ENCODE measurements at places on chromosomes 16 and 17.

- DNase-seq = no peak
These were observed 5.4 kb upstream of the BBS2 start for GRCh38 chr16:56525236-56525635.

DNA sequence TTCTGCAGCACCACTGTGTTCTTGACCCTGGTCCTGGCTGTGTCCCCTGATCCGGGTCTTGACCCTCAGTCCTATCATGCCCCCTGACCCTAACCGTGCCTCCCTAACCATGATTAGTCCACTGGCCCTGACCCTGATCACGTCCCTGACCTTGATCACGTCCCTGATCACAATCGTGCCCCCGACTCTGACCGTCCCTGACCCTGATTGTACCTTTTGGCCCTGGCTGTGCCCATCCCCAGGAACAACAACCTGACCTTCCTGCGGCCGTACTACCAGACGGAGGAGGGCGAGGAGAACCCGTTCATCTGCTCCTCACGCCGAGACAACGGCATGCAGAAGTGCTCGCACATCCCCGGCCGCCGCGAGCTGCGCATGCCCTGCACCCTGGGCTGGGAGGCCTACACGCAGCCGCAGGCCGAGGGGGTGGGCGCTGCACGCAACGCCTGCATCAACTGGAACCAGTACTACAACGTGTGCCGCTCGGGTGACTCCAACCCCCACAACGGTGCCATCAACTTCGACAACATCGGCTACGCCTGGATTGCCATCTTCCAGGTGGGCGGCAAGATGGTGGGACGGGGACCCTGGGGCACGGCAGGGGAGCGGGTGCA, 24.9 kb downstream of the TPSG1 start:
- no peak for DNase-seq

DNA sequence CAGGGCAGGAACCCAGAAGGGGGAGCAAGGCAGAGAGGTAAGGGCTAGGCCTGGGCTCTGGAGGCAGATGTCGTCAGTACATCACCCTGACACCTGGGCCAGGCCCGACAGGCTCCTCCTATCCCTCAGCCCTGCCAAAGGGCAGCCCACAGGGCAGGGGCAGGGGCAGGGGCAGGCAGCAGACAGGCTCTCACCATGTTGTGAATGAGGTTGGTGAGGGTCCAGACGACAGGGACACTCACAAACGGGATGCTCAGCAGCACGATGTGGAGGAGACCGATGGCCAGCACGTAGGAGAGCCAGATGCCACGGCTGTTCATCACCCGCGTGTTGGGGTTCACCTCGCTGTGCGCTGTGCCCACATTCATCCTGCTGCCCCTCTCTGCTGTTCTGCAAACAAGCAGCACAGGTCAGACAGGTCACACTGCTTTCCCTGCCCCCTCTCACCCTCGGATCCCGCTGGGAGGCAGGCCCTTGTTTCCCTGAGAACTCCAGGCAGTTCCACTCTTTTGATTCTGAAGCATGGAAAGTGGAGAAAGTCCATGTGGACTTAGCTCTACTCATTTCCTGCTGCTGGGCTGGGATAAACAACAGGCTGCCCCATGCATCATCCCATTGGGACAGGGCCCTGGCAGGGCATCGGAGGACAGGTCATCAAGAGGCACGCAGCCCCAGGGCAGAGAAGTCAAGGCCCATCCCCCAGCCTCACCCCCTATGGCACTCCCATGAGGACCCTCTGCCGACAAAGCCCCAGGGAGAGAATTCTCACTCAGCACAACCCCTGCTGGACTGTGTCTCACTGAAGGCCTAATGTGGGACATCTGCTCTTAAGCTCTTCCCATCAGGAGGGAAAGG, 3.3 kb downstream of the ORMDL3 start:
- no peak for DNase-seq

GRCh38 chr16:54926166-54926838, 4.4 kb upstream of the IRX5 start:
- DNase-seq = no peak

GRCh38 chr16:89548344-89549006, 12.0 kb upstream of the RPL13 start:
- DNase-seq = no peak

DNA sequence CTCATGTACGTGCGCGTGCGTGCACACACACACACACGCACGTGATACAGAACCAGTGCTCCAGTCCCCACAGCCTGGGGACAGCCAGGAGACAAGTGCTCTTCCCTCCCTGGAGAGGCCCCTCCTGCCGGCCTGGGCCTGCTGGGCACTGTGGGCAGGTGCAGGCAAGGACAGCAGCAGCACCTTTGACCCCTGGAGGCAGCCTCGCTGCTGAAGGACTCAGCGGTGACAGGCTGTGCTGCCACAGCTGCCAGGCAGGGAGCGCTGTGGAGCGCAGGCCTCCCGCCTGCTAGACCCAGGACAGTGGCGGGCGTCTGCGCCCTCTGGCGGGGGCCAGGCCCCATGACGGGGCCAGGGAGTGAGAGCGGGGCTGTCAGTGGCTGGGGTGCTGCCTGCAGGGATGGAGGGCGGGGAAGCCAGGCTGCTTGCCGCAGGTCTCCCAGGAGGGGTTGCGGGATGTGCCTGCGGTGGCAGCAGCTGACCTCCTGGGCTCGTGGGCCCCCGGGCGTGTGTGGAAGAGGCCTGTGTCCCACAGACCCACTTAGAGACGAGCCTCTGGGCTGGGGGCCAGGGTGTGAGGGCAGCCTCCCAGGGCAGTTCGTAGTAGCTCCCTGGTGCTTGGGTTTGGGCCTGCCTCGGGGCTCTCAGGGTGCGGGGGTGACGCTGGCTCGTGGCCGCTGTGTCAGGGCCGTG, 63.5 kb upstream of the PVALEF start:
- peak; percentile 90 for DNase-seq

- no peak for DNase-seq
These were observed 7.4 kb downstream of the MPG start for GRCh38 chr16:85407-85782.

GRCh38 chr17:11176549-11176948, 64.5 kb upstream of the SHISA6 start:
- DNase-seq = no peak

- peak; percentile 48 for DNase-seq
These were observed 21.4 kb downstream of the ALOX15B start for GRCh38 chr17:8060274-8060673.

DNA sequence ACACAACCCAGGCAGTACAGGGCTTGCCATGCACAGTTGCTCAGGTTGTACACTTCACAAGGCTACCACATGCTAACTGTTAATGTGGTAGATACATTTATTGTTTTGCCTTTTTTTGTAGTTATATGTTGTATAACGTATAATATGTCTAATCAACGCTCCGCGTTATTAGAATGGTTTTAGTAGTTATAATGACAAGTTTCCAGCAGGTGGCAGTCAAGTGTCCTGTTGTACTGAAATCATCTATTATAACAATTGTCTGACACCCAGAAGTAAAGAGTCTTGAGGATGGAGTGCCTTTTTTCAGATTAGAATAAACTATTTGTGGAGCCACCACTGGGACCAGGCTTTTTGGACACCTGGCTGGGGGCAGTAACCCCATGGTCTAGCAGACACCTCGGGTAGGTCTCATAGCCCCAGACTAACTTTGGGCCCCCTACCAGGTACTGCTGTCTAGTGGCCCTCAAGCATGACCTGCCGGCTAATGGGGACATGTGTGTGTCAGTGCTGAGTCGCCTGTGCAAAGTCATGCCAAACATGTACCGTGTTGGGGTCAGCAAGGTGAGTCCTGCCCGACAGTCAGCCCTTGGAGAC, 32.8 kb downstream of the MYO15A start:
- DNase-seq = peak; percentile 25

- DNase-seq = no peak
These were observed 2.4 kb downstream of the MYH10 start for GRCh38 chr17:8628172-8628571.

DNA sequence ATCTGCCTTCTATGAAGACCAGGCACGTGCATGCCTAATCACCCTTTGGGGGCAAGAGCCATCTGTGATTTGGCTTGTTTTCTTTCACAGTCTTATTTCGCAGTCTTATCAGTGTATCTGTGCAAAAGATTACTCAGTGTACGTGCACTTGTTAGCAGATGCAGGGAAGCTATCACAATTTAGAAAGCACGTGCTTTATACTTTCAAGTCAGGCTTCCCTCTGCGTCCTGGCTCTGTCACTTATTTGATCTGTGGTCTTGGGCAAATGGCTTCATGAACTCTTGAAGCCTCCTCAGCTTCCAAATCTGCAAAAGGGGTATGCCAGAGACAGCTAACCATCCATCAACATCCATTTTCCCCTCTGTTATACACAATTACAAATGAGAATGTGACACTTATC, 246.4 kb downstream of the XYLT1 start:
- DNase-seq = no peak

- DNase-seq = no peak
These were observed 54.8 kb upstream of the MAP3K14 start for GRCh38 chr17:45371414-45372324.

GRCh38 chr16:66421891-66422290, 5.2 kb upstream of the BEAN1 start:
- no peak for DNase-seq

GRCh38 chr17:61862105-61862574, 1.2 kb downstream of the BRIP1 start:
- no peak for DNase-seq

DNA sequence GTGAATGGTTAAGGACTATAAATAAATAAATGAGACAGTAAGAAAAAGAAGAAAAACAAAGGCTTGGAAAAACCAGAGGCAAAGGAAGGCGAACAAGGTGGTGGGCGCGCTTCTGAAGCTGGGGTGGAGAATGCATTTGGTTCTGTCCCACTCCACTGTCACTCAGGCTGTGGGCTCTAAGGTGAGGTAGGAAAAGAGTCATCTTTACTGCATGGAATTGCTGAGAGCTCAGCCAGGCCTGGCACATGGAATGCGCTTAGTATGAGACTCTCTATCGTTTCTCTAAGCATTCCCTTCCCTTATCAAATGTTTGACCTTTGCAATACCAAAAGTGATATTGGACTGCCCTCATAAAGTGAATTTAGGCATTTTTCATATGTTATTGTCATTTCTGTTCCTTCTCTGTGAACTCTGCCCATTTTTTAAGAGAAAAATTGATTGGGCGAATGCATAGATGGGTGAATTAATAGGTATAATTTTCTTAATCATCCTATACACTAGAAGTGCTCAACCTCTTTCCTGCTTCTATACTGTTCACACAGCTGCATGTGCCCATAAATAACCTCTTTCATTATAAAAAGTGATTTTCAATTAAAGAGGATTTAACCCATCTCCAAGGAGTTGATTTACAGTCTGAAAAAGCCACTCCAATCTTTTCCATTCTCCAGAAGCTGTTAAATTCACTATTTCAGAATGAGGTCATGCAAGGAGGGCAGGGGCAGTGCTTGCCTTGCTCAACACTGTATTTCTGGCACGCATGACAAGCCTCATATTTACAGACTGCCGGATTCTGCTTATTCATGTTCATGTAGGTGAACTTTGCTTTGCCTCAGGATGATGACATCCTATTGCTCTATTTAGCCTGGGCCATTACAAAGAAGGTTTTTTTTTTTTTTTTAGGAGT, 87.7 kb downstream of the MYH10 start:
- no peak for DNase-seq

DNA sequence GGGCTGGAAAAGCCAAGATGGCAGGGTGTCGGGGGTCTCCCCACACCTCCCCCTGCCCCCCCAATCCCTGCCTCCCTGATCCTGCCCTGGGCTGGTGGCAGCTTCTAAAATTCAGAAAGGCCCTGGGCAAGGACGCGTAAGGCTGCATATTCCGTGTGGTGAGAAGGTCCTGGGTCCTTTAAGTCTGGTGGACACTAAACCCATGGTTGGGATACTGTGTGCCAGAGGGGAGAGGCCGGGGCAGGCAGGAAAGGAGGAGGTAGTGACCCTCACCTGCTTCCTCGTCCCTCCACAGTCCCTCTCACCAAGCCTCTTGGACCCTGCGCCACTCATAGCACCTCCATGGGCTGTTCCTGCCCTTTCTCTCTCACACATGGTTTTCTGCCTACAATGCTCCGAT, 28.8 kb downstream of the PRKAR1A start:
- DNase-seq = no peak

- DNase-seq = no peak
These were observed 88.2 kb downstream of the CHD9 start for GRCh38 chr16:53142823-53143568.

GRCh38 chr16:4338712-4339299, 12.3 kb downstream of the PAM16 start:
- no peak for DNase-seq

GRCh38 chr17:68850749-68851510, 104.3 kb downstream of the ABCA8 start:
- no peak for DNase-seq

DNA sequence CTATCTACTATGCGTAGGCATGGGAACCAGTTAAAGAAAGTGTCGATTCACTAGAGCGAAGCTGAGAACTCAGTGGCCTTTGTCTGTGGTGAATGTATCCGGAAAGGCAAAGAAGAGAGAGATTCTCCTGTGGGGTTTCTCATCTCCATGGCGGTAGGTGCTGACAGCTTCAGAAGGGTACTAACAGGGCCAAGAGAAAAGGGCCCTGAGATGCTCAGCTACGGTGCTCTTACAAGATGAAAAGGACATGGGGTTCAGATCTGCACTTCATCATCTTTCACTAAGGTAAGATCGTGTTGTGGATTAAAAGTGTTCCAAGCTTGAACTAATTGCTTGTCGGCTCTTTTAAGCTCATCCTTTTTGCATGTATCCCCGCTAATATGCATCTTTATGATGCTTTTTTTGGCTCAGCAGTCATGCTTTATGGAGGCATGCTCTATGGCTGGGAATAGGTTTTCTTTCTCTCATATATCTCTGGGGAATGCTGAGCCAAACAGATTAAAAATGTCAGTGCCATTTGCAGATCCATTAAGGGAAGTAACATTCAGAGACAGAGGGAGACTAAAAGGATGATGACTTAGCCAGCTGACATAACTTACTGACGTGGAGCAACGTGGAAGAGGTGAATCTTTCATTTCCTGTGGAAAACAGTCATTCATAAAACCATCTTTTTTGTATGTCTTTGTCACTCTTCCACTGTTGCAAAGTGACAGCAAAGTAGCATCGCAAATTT, 29.9 kb downstream of the KCNJ16 start:
- no peak for DNase-seq

DNA sequence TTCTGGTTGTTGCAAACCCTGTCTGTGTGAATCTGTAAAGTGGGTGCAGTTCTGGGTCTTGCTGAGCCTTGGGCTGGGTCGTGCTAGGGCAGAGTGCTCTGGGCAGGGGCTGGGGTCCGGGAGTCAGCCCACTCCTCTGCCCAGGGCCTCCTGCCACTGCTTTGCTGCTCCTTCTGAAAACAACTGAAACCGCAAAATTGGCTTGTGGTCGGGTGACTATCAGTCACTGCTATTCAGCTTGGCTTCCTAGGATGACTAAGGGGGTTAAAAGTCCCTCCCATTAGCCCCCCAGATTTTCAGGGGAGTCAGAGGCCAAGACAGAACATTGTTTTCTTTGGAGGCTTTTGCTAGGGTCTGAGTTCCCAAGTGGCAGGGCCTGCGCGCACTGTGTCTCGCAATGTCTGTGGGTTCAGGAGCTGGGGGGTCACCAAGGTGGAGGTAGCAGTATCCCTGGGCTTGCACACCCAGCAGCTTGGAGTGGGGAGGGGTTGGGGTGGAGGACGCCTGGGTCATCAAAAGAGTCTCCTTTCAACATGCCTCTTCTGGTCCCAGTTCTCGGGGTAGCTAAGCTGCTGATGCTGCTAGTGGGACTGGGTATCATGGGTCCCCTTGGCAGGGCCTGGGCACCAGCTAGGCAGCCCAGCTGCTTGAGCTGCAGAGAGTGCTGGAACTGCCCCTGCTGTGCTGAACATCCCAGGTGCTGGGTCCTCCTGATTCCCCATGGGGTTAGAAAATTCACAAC, 13.5 kb upstream of the TBX21 start:
- peak; percentile 74 for DNase-seq

GRCh38 chr17:35477248-35477647, 28.7 kb upstream of the SLFN13 start:
- no peak for DNase-seq

- DNase-seq = no peak
These were observed 1.2 kb downstream of the NLGN2 start for GRCh38 chr17:7408863-7409262.
